Activated CD8-positive, alpha-beta T cell treated with anti-CD3 and anti-CD28 coated beads, Interleukin-2, amount 10 ng/mL, durations not matched to agents 7 days and 5 days (primary cell): ENCODE measurements at places on chromosomes 3 and 15. TPM values are rescaled to one million over a fixed set of nuclear protein-coding genes. Genes with fewer than 3 reads are reported as not detected.

CSPG4 gene
- not detected for total RNA-seq

GP5 gene
- total RNA-seq: 1.3 TPM

CYP19A1 gene
- not detected for total RNA-seq

BUB1B gene
- 91.9 TPM for total RNA-seq

ZBBX gene
- not detected for total RNA-seq
